ENCODE measurements at places on chromosomes 4 and X.

DNA sequence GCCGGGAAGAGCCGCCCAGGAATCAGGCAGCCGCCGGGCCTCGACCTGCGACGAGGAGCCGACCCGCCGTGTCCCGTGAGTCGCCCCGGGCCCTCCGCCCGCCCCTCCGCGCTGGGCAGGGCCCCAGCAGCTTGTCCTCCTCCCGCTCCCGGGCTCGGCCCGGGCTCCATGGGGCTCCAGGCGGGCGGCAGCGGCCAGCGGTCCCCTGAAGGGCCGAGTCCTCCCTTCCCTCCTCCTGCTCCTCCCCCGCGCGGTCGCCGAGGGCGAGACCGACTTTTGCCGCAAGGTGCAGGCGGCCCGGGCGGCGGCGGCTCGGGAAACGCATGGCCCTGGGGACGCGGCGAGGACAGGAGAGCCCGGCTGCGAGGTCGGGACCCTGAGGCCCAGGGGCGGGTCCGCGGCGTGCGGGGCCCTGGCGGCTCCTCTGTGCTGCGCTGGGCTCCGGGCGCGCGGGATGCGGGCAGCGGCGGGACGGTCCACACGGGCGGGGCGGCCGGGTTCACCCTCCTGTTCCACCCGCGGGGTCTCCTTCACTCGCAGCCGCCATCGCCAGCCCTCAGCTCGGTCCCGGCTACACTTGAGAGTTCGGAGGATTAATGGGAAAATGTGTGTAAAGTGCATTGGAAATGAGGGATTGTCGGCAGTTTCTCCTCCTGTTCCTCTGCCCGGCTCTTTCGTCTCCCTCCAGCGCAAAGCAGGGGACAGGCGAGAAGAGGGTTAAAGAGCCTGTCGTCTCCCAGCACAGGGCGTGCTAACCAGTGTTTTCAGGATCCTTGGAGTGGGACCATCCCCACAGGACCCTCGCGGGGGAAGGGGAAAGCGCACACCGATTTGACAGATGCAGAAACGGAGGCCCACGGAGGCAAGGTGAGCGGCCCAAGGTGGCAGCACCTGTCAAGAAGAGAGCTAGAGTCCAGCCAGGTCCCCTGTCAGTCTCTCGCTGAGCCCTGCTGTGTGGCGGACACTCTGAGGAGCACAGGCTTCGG lies 16.6 kb upstream of the ZNF718 start:
- no peak for DNase-seq

GRCh38 chr4:106017975-106018374 lies 122.7 kb downstream of the NPNT start:
- no peak for DNase-seq

DNA sequence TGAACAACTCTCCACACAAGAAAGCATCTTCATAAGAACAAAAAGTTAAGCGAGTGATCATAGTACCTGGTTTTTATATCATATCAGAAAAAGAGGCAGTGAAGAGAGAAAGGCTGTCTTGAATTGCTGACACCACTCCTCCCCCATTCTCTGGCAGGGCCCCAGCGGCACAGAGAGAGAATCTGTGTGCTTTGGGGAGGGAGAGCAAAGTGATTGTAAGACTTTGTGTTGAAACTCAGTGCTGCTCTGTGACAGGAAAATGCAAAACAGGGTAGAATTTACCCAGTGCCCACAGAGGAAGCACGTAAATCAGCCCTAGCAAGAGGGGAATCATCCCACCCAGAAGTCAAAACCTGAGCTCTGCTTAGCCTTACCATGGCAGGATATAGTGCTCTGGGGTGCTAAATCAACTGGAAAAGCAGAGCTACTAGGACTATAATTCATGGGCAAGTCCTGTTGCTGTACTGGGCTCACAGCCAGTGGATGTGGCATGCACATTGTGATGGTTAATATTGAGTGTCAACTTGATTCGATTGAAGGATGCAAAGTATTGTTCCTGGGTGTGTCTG lies 174.6 kb downstream of the PRR32 start:
- DNase-seq: no peak

DNA sequence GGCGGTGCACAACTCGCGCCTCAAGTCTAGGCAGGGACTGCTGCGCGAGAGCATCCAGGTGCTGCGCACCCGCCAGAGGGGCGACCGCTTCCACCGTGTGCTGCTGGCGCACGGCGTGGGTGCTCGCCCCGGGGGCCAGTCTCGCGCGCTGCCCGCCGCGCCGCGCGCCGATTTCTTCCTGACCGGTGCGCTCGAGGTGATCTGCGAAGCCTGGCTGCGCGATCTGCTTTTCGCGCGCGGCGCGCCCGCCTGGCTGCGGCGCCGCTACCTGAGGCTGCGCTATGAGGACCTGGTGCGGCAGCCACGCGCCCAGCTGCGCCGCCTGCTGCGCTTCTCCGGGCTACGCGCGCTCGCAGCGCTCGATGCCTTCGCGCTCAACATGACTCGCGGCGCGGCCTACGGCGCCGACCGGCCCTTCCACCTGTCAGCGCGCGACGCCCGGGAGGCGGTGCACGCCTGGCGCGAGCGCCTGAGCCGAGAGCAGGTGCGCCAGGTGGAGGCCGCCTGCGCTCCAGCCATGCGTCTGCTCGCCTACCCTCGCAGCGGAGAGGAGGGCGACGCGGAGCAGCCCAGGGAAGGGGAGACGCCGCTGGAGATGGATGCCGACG lies 1.3 kb downstream of the CHST7 start:
- DNase-seq: no peak

GRCh38 chrX:22526339-22526738 lies 253.6 kb downstream of the CBLL2 start:
- DNase-seq: no peak

Measured in stimulated activated CD8-positive, alpha-beta memory T cell treated with anti-CD3 and anti-CD28 coated beads, Interleukin-4, amount 100 ng/mL, for 1 hour (primary cell).